ENCODE measurements at places on chromosomes 5 and 9.

DNA sequence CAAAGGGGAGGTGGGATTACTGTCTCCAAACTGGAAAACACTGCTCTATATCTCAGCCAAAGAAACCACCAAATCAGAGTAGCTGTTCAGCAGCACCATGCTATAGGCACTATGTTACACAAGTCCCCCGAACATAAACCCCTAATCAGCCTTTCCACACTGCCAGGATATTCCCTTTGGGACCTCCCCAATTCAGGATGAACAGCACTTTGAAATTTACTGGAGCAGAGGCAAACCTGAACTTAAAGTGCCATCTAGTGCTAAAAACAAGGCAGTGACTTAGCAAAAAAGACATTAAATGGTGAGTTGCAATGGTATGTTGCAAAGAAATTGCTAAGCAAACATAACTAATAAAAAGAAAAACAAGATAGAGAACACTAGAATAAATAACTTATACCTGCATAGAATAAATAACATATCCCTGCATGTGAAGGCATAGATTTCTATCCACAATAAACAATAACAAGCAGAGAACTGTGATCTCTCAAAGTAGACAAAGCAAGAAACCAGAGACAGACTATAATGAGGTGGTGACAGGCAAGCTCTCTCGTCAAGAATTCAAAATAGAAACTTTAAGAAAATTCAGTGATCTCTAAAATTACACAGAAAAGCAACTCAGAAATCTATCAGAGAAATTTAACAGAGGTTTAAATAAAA lies 584.4 kb upstream of the ACO1 start:
- peak overlapping the region; percentile 84 for H3K27ac ChIP-seq
- no peak for DNase-seq
- peaks cover 4% of the 10 kb centered on the region for H3K36me3 ChIP-seq
- no peaks in the 10 kb centered on the region for H3K27me3 ChIP-seq
- H3K4me1 ChIP-seq, result peaks cover 4% of the 10 kb centered on the region

GRCh38 chr5:116695681-116696080 lies 121.1 kb upstream of the SEMA6A start:
- H3K27me3 ChIP-seq, result no peaks in the 10 kb centered on the region
- H3K36me3 ChIP-seq, result no peaks in the 10 kb centered on the region
- H3K4me3 ChIP-seq, result no peak overlapping the region
- H3K4me1 ChIP-seq, result no peaks in the 10 kb centered on the region
- no peak overlapping the region for H3K27ac ChIP-seq
- DNase-seq, result no peak

DNA sequence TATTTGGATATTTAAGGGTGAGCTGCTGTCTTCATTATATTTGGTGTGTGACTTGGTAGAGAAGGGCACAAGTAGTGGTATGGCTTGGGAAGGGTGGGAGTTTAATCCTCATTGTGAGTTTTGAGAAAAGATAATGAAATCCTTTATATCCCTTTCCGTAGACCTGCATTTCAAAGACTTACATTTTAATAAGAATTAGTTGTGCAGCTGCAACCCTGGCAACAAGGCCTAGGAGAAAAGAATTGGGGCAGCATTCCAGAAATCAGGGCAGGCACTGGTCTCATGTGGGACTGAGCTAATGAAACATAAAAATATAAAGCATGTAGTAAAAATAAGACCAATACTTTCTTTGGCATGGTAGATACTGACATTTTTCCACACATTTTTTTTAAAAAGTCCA lies 60.5 kb downstream of the CDC42SE2 start:
- peak overlapping the region; percentile 64 for H3K27ac ChIP-seq
- DNase-seq, result no peak
- no peaks in the 10 kb centered on the region for H3K27me3 ChIP-seq
- H3K4me3 ChIP-seq, result peak overlapping the region; percentile 3
- no peaks in the 10 kb centered on the region for H3K36me3 ChIP-seq

- no peaks in the 10 kb centered on the region for H3K36me3 ChIP-seq
- no peak for DNase-seq
- peaks cover 5% of the 10 kb centered on the region for H3K27me3 ChIP-seq
- no peak overlapping the region for H3K4me3 ChIP-seq
Measured at GRCh38 chr9:88503081-88503844, 31.7 kb upstream of the NXNL2 start.

- peaks cover 4% of the 10 kb centered on the region for H3K36me3 ChIP-seq
- peaks cover 4% of the 10 kb centered on the region for H3K27me3 ChIP-seq
- no peak overlapping the region for H3K4me3 ChIP-seq
- no peaks in the 10 kb centered on the region for H3K4me1 ChIP-seq
- no peak overlapping the region for H3K27ac ChIP-seq
Measured at GRCh38 chr5:37889612-37890317, 49.9 kb upstream of the GDNF start.

- no peaks in the 10 kb centered on the region for H3K36me3 ChIP-seq
- H3K4me3 ChIP-seq, result no peak overlapping the region
- no peak for DNase-seq
- no peaks in the 10 kb centered on the region for H3K4me1 ChIP-seq
- H3K27me3 ChIP-seq, result peaks cover 10% of the 10 kb centered on the region
Measured at GRCh38 chr5:86684222-86684621, 66.5 kb downstream of the COX7C start.

- H3K4me1 ChIP-seq, result peaks cover 33% of the 10 kb centered on the region
- no peak for DNase-seq
- no peak overlapping the region for H3K27ac ChIP-seq
Measured at GRCh38 chr5:61416010-61416409, 84.0 kb downstream of the ZSWIM6 start.

GRCh38 chr9:127198587-127198986 lies 66.0 kb upstream of the GARNL3 start:
- peaks cover 6% of the 10 kb centered on the region for H3K4me1 ChIP-seq
- peaks cover 49% of the 10 kb centered on the region for H3K27me3 ChIP-seq
- H3K36me3 ChIP-seq, result no peaks in the 10 kb centered on the region
- H3K27ac ChIP-seq, result no peak overlapping the region

- H3K36me3 ChIP-seq, result no peaks in the 10 kb centered on the region
- no peak overlapping the region for H3K4me3 ChIP-seq
- no peaks in the 10 kb centered on the region for H3K27me3 ChIP-seq
- no peak for DNase-seq
Measured at GRCh38 chr5:140219068-140219991, 44.3 kb downstream of the CYSTM1 start.

DNA sequence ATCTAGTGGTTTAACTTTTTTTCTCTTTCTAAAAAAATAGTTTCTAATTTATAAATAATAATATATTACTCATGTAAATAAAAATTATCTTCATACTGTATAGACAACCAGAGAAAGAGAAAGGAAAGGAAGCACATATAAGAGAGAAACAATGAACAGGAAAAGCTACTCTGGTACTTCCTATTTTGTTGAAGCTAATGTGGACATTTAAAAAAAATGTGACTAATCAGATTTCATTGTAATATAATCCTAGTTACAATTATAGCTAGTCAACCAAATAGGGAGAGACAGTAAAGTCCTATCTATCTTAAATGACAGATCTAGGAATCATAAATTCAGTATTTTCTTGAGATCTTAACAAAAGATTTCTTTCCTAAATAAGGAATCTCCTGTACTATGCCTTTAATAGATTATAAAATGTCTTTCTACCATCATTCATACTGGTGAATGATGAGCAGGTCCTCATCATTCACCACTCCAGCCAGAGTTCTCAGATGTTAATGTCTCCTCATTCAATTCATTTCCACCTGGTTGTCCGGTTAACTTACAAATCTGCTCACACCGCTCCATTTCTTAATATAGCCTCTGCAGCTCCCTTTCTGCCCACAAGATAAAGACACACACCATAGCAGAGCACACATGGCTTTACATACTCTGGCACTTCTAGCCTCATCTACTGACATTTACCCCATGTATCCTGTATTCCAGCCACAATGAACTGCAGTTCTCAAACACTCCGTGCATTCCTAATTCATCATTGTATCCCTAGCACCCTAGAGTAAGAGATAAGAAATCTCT lies 30.9 kb downstream of the ZFR start:
- DNase-seq, result no peak
- no peak overlapping the region for H3K27ac ChIP-seq
- H3K4me1 ChIP-seq, result peaks cover 6% of the 10 kb centered on the region

Measured in naive thymus-derived CD8-positive, alpha-beta T cell (primary cell).